ENCODE measurements at places on chromosomes 5 and 9.

DNA sequence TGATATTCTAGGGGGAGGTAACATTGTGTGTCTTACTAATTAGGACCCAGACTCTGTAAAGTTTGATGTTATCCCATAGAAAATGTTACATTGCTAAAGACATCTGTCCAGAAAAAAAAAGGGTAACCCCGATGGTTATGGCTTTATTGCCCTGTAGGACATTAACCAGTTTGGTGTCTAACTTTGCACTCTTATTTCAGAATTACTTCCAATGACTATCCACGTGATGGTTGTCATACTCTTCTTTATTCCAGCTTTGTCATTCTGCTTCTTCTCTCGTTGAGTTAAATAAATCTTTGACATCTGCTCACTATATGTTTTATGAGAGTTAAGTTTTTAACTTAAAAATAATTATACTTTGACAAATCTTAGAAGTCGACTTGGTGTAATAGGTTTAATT lies 180.4 kb upstream of the ANKRD55 start:
- no peak for DNase-seq

- no peak for DNase-seq
Observed at GRCh38 chr5:45639040-45639439, 57.1 kb downstream of the HCN1 start.

- DNase-seq = no peak
Observed at GRCh38 chr9:81174023-81174422, 515.3 kb downstream of the TLE1 start.

- DNase-seq = no peak
Observed at GRCh38 chr9:89138463-89139390, 39.9 kb downstream of the SHC3 start.

- no peak for DNase-seq
Observed at GRCh38 chr5:82509762-82510161, 231.6 kb upstream of the RPS23 start.

Data from HL-60 (cell line).